ENCODE measurements at places on chromosomes 11 and 22.

- DNase-seq, result no peak
Measured at GRCh38 chr11:119533921-119534736, 111.2 kb upstream of the THY1 start.

- no peak for DNase-seq
Measured at GRCh38 chr11:118267486-118267885, 3.4 kb upstream of the MPZL2 start.

DNA sequence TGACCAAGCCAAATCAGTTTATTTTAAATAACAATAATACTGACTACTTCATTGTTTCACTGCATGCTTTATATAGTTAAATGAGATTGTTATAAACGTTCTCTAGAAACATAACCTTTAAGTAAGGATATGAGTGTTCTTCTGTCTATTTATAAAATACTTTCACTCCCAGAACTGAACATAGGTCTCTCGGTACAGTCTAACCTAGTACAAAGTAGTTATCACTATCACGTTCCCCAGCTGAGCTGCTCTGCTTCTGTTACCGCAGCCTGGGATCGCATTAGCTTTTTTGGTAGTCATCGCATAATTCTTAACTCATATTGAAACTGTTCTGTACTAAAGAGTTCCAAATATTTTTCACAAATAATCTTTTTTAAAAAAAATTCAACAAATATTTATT is 143.6 kb downstream of the WNT11 start:
- no peak for DNase-seq

DNA sequence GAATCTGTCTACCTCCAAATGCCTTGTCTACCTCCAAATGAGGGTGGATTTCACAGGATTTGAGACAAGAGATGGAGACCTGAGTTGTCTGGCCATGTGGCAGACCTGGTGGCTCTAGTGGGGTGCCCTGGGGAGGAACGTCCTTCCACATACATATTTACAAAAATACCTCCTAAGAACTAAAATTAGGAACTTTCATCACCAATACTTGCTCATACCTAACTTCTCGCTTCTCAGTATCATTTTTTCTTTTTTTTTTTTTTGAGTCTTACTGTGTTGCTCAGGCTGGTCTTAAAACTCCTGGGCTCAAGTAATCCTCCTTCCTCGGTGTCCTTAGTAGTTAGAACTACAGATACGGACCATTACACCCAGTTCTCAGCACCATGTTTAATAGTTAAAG is 117.9 kb downstream of the MED15 start:
- no peak for DNase-seq

GRCh38 chr11:110862407-110862806 is 150.2 kb upstream of the ARHGAP20 start:
- no peak for DNase-seq

DNA sequence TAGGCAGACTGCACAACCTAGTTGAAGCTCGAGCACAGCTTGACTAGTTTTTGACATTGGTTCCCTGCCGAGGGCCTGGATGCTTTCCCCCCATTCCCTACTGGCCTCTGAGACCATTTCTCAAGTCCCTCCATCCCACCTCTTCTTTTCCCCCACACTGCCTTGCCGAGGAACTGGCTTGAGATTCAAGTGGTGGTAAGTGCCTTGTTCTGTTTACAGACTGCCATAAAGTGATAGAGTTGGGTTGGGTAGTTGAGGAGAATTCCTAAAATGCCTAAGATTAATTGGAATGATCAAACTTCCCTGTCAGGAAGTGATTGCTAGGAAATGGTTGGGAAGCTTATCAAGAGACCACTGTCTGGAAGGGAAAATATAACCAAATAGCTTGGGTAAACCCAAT is 16.2 kb downstream of the MRPL16 start:
- no peak for DNase-seq

DNA sequence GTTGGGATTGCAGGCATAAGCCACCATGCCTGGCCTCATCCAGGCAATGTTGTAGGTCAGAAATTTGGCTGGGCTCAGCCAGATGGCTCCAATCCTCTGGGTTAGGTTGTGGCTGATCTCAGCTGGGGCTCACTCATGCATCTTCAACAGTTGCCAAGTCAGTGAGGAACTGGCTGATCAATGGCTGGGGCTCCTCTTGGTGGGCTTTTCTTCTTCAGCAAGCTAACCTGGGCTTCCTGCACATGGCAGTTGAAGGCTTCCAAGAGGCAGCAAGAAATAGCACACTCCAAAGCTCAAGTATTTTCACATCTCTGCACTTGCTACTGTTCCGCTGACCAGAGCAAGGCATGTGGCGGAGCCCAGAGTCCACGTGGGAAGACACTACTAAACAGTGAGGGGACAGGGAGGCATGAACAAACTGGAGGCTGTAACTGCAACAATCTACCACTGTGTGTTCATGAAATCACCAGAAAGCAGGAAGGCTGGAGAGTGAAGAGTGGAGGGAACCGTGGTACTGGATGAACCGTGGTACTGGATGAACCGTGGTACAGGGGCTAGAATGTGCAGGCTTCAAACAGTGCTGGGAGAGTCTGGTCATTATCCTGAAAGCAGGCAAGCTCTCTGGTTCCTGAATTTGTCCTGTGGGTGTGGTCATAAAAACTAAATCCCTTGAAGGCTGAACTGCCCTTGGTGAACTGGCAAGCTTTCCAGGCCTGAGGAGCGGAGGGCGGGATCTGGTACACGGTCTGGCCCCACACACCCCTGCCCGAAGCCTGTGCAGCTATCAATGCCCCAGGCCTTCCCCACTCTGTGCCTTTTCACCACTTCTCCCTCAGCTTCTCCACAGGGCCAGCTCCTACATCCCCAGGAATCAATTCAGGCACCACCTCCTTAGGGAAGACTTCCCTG is 20.2 kb downstream of the CHST1 start:
- DNase-seq, result no peak

DNA sequence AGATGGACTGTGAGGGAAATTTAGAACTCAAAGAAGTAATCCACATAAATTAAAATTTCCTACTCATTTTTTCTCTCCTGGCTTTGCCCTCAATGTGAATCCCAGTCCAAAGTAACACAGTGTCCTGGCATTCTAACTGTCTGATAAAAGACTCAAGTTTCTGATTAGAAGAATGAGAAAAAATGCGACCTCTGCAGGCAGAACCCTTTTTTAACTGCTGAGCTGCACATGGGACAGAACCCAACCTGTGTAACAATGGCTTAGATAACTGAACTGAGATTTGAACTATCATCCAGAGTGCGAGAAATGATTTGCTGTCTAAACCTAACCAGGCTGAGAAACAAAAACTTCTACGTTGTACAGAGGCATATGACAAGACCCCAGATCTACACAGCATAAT is 385.6 kb upstream of the LRRC4C start:
- no peak for DNase-seq

DNA sequence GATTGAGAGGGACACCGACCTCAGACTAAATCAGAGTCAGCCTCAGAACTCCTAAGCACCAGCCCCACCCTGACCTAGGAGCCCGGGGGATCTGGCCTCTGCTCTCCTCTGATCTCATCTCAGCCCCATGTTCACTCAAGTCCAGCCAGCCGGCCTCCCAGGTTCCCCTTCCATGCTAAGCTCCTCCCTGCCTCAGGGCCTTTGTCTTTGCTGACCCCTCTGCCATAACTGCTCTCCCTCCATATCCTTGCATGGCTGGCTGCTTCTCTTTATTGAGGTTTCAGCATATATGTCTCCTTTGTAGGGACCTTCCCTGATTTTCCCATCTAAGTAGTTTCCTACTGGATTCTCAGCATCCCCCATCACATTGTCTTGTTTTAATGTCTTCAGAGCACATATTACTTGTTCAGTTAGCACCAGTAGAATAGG is 780 bp upstream of the SLC15A3 start:
- DNase-seq, result no peak

DNA sequence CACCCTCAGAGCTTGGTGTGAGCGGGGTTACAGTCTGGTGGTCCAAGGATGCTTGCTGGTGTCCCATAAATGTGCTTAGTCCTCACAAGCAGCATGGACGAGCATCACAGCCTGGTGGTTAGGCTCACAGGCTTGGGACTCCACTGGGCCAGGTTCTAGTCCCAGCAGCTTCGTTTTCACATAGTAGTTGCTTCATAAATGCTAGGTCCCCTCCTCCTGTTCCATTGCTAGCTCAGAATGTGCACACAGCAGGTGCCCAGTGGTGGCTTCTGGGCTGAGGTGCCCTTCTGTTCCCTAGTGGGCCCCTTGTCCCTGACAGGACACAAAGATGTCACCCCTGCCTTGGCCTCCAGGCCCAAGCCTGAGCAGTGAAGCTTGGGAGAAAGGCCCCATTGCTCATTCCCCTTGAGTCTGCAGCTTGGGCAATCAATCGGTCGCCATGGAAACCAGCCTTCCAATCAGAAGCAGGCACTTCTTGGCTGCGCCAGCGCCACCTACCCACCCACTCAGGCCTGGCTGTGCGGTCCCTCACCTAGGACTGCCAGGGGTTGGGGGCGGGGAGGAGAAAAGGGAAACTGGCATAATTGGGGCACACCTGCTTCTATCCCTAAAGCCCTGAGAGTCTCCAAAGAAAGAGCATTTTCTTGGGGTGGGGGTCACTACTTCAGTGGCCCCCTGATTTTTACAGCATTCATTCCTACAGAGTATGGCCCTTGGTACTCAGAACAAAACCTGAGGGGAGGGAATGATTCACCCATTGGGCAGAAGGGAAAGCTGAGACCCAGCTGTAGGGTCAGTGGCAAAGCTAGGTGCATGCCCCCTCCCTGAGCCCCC is 48.1 kb downstream of the CYTH4 start:
- no peak for DNase-seq

GRCh38 chr11:91248199-91248807 is 976.3 kb upstream of the FAT3 start:
- no peak for DNase-seq

- DNase-seq, result no peak
Measured at GRCh38 chr11:75055511-75055910, 41.2 kb downstream of the OR2AT4 start.

DNA sequence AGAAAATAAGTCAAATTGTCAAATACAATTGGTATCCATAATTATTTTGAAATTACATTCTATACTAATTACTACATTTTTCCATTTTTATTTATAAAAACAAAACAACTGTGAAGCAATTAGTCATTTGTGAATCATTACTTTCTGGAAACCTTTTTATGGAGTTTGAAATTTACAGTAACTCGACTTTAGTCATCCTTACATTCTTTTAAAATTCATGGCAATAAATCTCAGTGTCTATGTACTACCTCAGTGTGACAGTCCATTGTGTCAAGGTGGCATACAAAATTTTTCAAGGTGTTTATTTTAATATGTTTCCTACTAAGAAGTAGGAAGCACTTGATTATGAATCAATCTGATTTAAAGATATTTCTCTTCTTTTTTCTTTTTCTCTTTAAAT is 1949.4 kb upstream of the RAG2 start:
- DNase-seq, result no peak

DNA sequence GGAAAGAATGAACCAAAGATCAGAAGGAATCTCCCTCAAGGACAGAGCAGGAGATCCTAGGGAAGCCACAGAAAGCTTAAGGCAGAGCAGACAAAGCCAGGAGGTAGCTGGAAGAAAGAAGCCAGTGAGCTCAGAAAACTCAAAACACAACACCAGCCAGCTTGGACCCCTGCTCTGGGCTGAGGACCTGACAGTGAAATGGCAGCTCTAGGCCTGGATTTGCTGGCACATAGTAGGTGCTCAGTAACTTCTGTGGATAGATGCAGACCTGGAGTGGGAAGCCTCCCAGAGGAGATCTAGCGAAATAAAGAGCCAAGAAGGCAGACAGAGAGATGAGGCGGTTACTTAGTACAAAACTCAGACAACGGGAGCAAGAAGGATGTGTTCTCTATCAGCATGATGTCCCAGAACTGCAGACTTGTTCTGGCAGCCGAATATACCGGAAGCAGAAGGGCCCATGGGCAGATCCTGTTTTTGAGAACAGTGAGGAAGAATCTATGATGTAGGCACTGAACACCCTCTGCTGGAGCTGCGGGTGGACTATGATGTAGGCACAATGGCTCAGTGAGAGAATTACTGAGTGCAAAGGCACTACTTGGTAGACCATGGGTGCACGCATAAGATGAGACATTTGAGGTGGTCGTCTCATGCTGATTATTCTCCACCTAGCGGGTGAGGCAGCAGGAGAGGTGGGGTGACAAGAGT is 4.8 kb downstream of the ROBO4 start:
- DNase-seq, result no peak

DNA sequence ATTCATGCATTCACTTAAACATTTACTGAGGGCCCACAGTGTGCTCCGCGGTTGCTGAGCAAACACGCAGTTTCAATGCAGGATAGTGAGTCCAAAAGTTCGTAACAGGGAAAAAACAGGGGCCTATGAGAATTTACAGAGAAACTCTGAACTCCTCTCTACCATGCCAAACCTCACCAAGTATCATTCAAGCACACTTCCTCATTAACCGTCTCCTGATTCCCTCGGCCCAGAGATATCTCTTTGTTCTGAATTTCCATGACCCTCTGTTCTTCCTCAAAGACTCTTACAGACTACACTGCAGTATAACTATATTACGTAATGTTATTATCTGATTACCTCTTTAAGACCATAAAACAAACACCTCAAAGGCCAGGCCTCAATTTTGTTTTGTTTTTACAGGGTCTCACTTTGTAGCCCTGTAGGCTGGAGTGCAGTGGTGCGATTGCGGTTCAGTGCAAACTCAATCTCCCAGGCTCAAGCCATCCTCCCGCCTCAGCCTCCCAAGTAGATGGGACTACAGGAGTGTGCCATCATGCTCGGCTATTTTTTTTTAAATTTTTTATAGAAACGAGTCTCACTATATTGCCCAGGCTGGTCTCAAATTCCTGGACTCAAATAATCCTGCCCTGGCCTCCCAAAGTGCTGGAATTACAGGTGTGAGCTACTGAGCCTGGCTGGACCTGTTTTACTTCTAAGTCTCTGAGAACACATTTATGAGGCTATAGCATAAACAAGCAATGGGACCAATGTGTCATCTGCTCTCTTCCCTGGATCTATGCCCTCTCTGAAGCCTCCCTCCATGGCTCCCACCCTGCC is 3.6 kb downstream of the HPS4 start:
- no peak for DNase-seq

GRCh38 chr11:15874704-15875103 is 481.6 kb downstream of the SOX6 start:
- no peak for DNase-seq

DNA sequence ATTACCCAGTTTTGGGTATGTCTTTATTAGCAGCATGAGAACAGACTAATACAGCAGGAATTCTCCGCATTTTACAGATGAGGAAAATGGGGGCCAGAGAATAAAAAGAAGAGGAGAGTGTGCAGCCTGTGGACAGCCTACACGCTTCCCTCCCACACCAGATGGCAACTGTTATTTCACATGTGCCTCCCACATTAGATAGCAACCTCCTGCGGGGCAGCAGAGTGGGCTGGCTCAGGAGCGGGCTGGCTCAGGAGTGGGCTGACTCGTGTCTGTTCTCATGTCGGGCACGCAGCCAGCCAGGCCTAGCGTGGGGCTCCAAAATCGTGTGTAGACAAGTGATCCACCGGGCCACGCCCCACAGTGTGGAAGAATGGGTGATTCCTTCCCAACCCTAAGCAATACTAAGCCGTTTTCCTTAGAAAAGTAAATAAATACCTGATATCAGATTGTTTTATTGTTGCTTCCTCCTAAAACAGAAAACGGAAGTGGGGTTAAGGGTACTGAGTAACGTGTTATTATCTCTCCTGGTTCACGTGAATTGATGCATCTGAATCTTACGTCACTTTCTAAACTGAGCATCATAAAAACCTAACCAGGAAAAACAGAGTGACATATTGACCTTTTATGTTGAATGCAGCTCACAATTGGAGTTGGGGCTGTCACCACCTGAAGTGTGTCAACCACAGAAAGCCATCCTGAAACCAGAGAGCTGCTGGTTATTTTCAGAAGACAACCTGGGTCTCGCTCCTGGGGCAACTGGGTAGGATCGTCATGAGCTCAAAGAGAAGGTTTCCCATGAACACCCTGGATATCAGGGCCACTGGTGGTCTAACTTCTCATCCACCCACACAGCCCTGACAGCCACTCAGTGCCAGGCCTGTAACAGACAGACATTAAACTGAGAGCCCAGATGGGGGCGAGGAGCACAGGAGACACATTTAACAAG is 3.3 kb downstream of the TTLL1 start:
- no peak for DNase-seq
